Fibroblast of skin of back (primary cell): ENCODE measurements at places on chromosomes 4 and X.
A peak's percentile ranks its signal among the peaks of the same experiment; 100 is the strongest.

- DNase-seq = no peak
Measured at GRCh38 chrX:153848325-153848724, 18.0 kb upstream of the PDZD4 start.

DNA sequence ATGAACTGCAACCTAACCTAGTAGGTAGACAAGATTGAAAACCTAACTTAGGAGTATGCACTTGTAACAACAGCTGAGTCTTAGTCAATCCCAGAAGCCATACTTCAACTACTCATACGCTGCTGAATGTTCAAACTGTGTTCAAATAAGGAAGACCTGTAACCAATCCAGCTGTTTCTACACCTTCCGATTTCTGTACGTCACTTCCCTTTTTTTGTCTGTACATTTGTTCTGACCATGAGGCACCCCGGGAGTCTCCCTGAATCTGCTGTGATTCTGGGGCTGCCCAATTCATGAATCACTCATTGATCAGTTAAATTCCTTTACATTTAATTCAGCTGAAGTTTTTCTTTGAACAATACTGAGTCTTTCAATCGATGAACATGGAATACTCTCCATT, 89.5 kb downstream of the BMP3 start:
- DNase-seq = no peak

DNA sequence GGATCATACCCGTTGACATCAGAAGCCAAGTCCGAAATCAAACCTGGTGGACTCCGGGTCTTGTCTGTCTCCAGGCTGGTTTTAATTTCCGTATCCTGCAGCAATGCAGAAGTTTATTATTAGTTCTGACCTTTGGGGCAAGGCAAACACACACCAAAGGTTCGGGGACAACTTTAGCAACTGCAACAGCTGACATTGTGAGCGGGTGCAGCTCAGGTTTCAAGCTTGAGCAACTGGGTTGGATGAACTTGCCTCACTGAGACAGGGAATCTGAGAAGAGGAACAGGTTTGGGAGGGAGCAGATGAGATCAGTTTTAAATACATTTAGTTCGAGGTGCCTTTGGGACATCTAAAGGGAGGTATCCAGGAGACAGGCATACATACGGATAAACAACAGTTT, 110.7 kb downstream of the GNL3L start:
- DNase-seq = peak; percentile 0

- no peak for DNase-seq
Measured at GRCh38 chr4:55395218-55395528, 584 bp upstream of the TMEM165 start.

- DNase-seq = no peak
Measured at GRCh38 chrX:108348525-108348924, 89.7 kb downstream of the COL4A6 start.
